ENCODE measurements at places on chromosomes 1 and 21. TPM values are rescaled to one million over a fixed set of nuclear protein-coding genes. Genes with fewer than 3 reads are reported as not detected.

The CRABP2 gene
- total RNA-seq: 57.4 TPM

The LAX1 gene
- total RNA-seq: not detected

The F5 gene
- total RNA-seq: 1.0 TPM

The ATP1A2 gene
- total RNA-seq: 38.1 TPM

The STXBP3 gene
- total RNA-seq: 28.2 TPM

Data from skeletal muscle tissue (tissue), 5 donors.